ENCODE measurements at places on chromosomes 6 and 20. TPM values are rescaled to one million over a fixed set of nuclear protein-coding genes. Genes with fewer than 3 reads are reported as not detected.

- no peak for DNase-seq
Observed at GRCh38 chr20:60631585-60632287, 620.3 kb upstream of the CDH4 start.

- DNase-seq: no peak
Observed at GRCh38 chr6:52531396-52531795, 45.5 kb downstream of the TRAM2 start.

DNA sequence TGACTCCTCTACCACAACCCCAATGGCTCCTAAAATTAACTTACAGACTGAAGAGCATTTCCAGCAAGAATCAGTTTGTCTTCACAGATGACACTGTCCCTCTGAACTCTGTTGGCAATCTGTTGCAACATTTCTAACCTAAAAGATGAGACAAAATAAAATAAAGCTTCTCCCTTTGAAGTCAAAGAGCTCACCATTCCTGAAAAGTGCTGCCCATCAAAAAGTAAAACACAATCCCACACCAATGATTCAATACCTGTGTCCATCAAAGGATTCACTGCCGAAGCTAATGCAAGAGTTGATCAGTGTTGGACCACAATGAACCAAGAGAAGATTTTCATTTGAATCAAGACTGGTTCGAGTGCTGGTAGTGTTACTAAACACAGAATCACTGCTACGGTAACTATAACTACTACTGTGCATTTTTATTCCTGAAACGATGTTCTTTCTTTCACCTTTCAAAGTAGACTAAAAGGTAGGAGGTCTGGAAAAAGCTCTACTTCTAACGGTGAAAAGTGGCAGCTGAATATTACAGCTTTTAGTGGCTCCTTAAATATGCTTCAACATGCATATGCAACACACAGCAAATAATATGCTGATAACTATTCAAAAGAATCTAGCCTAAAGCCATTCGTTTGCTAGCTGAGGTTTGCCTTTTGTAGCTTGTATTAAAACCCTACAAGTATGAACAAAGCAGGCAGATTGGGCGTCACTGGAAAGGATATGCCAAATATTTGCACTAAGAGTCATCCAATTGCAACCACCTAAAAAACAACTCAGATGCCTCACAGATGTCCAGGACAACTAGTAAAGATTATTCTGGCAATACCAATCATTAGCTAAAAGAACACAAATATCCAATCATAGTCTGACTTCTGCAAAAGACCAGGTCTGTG, at the start of gene DST:
DST (minus strand) TSS at position 524 of the 896 bp plus-strand sequence.
- no peak for DNase-seq

RBBP8NL gene
- total RNA-seq: not detected

DNA sequence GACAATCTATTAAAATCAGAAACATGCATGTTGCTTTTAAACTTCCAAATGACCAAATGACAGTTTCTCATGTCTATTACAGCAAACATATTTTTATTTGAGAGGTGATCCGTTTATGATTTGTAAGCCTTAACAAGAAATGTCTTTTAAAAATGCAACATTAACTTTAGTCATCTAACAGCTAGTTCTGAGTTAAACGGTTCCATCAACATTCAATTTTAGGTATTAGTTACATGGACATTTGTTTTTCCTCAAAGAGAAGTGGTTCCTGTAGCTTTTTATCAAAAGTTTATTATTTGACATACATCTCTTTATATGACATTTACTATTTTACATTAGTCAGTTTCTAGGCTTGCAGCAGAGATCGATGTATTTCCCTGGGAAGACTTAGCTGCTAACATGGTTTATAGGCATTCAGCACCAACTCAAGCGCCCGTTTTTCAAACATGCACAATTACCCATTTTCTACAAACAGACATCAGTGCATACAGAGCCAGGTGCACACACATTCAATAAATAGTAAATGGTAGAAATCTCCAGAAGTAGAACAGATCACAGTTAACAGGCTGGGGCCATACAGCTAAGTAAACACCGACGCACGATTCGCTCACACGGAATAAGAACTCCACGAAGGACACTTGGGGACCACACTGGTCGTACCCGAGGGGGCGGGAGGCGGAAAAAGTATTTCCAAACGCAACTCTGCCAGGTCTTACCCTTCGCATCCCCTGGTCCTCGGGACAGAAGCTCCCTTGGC, 882 bp downstream of the CNR1 start:
- no peak for DNase-seq
